HCT116 (cell line): ENCODE measurements at places on chromosomes 6 and 20.

- no peak for DNase-seq
Observed at GRCh38 chr6:11418290-11418905, 119.2 kb upstream of the TMEM170B start.

GRCh38 chr6:143569040-143569439 is 57.5 kb upstream of the FUCA2 start:
- no peak for DNase-seq

- DNase-seq: no peak
Observed at GRCh38 chr6:122081921-122082320, 317.5 kb upstream of the HSF2 start.

DNA sequence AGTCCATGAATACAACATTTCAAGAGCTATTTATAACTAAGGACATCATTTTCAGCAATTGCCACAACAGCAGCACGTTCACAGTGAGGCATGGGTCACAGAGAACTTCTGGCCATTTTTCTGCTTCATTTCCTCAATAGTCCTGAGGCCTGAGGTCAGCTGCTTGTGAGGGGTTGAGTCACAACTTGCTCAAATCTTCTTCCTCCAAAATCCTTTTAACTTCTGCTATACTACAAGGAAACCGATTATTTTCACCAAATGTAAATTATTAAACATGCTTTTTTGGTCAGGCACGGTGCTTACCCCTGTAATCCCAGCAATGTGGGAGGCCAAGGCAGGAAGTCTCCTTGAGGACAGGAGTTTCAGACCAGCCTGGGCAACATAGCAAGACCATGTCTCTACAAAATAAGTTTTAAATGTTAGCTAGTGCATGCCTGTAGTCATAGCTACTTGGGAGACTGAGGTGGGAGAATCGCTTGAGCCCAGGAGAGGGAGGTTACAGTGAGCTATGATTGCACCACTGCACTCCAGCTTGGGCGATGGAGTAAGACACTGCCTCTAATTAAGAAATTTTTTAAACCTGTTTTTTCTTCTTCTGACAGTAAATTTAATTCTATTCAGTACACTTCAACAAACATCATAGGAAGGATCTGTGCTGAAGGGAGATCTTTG is 11.1 kb upstream of the SLC16A10 start:
- no peak for DNase-seq
